ENCODE measurements at places on chromosomes 16 and 17. TPM values are rescaled to one million over a fixed set of nuclear protein-coding genes. Genes with fewer than 3 reads are reported as not detected.

- H3K27ac ChIP-seq, result no peak overlapping the region
- DNase-seq, result no peak
- H3K36me3 ChIP-seq, result no peaks in the 10 kb centered on the region
- no peaks in the 10 kb centered on the region for H3K27me3 ChIP-seq
- peaks cover 43% of the 10 kb centered on the region for H3K4me1 ChIP-seq
These were observed 162.6 kb downstream of the MAP2K6 start for GRCh38 chr17:69577098-69577497.

DNA sequence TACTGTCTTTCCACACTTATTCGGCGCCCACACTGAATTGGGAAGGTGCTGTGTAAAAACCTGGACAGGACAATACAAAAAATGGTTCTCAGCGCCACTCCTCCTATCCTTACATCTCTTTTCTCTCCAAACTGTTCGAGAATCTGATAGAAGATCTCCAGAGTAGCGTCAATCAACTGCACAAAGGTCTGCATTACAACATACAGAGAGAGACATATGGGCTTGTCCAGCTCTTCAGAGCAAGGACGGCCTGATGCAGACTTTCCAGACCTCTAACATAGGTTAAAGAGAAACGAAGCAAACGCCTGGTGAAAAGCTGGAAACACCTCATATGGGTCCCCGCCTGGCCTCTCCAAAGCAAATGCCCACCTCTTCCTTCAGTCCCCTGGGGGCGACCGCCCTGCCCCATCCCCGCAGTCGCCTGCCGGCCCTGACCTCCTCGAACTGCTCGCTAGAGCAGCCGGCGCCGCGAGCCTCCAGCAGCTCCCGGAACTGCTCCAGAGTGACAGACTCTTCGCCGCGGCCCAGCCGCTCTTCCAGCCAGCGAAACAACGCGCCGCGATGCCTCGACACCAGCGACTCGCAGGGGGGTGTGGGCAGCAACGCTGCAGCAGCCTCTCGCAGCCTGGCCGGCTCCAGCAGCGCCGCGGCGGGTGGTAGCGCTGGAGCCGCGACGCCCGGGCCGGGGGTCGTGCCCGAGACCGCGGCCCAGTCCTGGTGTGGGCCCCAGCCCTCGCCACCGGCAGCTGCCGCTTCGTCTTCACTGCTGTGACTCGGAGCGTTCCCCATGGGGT, 526 bp downstream of the ZZEF1 start:
- DNase-seq, result peak; percentile 10
- peak overlapping the region; percentile 86 for H3K27ac ChIP-seq
- H3K36me3 ChIP-seq, result peaks cover 29% of the 10 kb centered on the region

- H3K4me1 ChIP-seq, result peaks cover 15% of the 10 kb centered on the region
- H3K27ac ChIP-seq, result no peak overlapping the region
- H3K27me3 ChIP-seq, result no peaks in the 10 kb centered on the region
- DNase-seq, result no peak
- no peak overlapping the region for H3K4me3 ChIP-seq
These were observed 1.4 kb upstream of the GRN start for GRCh38 chr17:44343510-44344209.

DNA sequence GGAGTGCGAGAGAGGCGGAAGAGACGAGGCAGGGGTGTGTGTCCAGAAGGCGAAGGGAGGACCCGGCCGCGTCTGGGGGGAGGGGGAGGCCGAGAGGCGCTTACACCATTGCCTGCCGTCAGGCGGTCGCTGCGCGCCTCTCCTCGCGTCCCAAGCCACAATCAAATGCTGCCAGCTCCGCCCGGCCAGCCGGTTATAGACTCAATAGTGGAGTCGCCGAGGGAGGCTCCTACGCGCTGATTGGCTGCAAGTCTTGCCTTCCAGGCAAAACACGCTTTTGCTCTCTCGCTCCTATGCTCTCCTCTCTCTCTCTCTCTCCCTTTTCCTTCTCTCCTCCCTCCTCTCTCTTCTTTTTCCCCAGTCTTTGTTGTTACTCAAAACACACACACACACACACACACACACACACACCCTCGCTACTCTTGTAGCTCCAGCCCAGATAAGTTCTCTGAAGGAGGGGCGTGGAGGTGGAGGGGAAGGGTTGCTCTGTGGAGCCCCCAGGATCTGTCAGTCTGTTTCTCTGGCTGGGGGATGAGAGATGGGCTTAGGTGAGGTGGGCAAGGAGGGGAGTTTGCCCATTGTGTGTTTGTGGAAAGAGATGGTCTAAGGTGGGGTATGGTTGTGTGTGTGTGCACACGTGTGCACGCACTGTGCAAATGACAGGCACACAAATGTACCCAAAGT, at the start of gene DLX3:
Gene DLX3, minus strand, starts transcription at position 170 of the 684 bp plus-strand sequence. CDS start 226 bp downstream, outside the sequence.
- H3K36me3 ChIP-seq, result no peaks in the 10 kb centered on the region
- H3K4me1 ChIP-seq, result peaks cover 38% of the 10 kb centered on the region
- H3K4me3 ChIP-seq, result no peak within 1 kb of the TSS
- H3K27ac ChIP-seq, result no peak within 1 kb of the TSS
- H3K27me3 ChIP-seq, result peaks cover 68% of the 10 kb centered on the region

The MATCAP1 gene
- 11.3 TPM for total RNA-seq
